ENCODE measurements at places on chromosomes 2 and 18. TPM values are rescaled to one million over a fixed set of nuclear protein-coding genes. Genes with fewer than 3 reads are reported as not detected.

Gene POTEI
- not detected for total RNA-seq

DNA sequence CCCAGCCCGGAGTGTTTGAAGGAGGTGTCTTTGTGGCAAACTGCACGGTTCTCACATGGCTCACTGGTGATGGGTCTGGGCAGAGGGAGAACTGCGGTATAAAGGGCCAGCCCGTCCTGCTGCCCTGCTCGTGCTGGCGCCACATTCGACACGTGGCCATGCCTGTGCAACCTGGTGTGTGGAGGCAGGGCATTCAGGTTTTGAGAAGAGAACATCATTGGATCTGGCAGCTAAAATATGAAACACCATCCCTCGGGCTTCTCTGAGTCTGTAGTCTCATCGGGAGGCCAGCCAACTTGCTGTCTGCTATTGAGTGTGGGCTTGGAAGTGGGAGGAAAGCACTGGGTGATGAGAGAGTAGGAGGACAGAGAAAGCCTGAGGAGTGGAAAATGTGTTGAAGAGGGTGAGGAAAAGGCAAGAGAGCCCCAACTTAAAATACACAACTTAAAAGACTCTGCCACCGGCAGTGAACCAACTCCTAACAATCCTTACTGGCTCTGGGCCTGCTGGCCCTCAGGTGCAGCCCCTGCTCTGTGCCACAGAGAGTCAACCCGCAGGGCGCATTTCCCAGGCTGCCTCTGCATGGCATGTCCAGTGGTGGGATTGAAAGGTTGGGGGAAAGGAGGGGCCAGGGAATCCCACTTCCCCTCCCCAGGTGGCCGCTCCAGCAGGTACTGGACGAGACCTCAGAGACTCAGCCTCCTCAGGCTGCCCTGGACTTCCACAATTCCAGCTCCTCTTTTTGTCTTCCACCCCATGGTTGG is 112.7 kb upstream of the DLX2 start:
- peak; percentile 59 for ATAC-seq

GRCh38 chr2:205451901-205452512 is 230.3 kb upstream of the NRP2 start:
- no peak for ATAC-seq

GRCh38 chr2:130892793-130893785 is 56.4 kb downstream of the ARHGEF4 start:
- no peak for ATAC-seq

DNA sequence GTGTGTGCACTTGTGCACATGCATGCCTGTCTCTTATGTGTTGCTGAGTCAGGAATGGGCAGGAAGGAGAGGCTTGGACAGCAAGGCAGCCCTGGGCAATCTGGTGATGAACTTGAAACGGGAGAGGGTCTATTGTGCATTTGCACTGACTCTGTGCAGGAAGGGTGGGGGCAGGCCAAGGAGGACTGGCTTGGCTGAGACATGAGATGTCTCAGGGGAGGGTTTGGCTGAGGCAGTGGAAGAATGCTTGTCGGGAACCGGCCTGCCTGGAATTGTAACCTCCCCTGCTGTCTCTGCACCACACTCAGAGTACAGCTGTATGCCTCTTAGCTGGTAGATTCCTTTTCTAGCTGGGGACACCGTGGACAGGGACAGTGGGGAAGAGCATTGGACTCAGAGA is 176.1 kb upstream of the TNP1 start:
- peak; percentile 62 for ATAC-seq

- no peak for ATAC-seq
Measured at GRCh38 chr2:186532891-186533290, 46.8 kb downstream of the ZC3H15 start.

Gene AKAIN1
- total RNA-seq, result not detected

GRCh38 chr2:238241970-238242369 is 2.1 kb upstream of the HES6 start:
- no peak for ATAC-seq
